ENCODE measurements at places on chromosomes 4 and X.

DNA sequence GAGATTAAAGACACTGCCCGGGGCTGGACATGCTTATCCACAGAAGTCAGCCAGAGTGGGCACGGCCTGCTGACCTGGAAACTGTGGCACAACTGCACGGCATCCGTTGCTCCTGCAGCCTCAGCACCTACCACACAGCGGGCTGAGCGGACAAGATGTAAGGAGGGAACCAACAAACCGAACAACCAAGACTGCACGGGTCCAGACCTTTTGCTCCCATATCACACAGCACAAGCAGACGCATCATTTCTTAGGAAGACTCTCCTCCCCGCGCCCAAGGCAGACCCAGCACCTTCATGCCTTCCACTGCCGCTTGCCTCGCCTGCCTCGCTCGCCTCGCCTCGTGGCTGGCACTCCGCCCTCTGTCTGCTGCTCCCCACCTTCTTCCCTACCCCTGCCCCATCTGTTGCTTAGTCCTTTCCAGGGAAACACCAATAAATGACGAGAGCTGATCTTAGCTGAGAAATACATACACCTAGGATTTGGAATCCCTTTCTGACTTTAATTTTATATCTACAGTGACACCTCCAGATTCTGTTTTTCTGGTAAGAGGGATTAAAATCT is 79.0 kb downstream of the AFAP1 start:
- no peak for DNase-seq

- DNase-seq: no peak
These were observed 11.1 kb upstream of the RPL39 start for GRCh38 chrX:119802546-119802945.

GRCh38 chr4:7347981-7348380 is 86.7 kb downstream of the PSAPL1 start:
- DNase-seq: no peak

DNA sequence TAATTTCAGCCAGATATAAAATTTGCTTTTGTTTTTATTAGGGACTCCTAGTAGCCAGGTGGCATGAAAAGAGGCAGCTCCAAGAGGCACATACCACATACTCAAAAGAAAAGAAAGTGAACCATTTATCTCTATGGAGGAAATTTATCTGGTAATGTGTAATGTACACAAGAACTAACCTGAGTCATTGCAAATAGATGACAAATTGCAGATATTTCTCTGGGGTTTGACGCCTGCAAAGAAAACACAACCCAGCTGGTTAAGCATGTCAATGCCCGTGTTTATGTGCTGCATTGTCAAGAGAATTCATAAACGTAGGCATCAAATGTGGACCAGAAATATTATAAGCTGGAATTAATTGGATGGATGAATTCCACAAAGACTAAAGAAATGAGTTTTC is 46.9 kb upstream of the PHKA2 start:
- no peak for DNase-seq

GRCh38 chrX:18377796-18378195 is 23.3 kb upstream of the SCML2 start:
- peak; percentile 21 for DNase-seq

GRCh38 chr4:156633847-156634246 is 337.8 kb downstream of the PDGFC start:
- DNase-seq: no peak

DNA sequence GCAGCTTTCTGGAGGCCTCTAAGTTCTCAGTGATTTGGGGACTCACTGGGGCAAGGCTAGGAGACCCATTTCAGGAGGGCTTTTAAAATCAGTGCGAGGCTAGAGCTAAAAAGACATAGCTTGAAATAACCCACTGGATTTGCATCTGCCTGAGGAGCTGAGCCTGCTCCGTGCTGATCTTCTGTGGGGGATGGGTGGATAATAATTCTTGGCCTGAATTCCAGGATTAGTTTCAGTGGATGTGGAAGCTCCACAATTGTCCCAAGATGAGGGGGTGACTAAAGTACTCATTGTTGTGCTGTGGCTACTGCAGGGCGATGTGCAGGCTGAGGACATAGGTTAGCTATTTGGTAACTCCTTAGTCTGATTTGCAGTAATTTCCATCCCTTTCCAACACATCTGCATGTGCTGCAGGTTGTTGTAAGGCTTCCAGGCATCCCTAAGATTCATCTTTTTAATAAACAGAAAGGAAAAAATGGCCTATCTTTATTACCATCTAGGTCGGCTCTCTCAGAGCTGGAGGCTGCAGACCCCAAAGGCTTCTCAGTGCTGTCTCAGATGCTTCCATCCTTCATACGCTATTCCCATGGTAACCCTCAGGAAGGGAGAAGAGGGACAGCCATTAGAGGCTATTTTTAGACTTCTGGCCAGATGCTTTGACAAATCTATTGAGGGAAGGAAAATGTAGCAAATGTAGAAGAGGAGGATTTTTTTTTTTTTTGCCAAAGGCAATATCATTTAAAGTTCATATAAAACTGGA is 63.4 kb downstream of the GRXCR1 start:
- no peak for DNase-seq

GRCh38 chr4:154707877-154708276 is 35.9 kb upstream of the LRAT start:
- DNase-seq: peak; percentile 7

GRCh38 chr4:83947830-83948193 is 411.9 kb downstream of the GPAT3 start:
- no peak for DNase-seq

GRCh38 chr4:4950561-4951290 is 68.5 kb downstream of the CYTL1 start:
- no peak for DNase-seq

DNA sequence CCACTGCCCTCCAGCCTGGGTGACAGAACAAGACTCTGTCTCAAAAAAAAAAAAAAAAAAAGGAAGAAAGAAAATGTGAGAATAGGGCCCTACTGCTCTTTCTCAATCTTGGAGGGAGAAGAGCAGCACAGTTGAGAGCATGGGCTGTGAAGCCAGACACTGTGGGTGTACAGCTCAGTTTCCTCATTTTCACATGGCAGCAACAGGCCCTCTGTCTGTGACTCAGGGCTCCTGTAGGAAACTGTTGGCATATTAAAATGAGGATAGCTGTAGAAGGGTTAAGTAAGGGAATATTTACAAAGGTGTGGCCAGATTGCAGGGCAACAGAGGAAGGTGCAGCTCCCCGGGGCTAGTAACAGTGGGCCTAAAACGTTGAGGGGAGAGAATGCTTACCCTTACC is 3.4 kb downstream of the AKAP14 start:
- no peak for DNase-seq

- no peak for DNase-seq
These were observed 113.2 kb downstream of the USP9X start for GRCh38 chrX:41198410-41198809.

GRCh38 chr4:147009875-147010274 is 64.2 kb upstream of the TTC29 start:
- no peak for DNase-seq

DNA sequence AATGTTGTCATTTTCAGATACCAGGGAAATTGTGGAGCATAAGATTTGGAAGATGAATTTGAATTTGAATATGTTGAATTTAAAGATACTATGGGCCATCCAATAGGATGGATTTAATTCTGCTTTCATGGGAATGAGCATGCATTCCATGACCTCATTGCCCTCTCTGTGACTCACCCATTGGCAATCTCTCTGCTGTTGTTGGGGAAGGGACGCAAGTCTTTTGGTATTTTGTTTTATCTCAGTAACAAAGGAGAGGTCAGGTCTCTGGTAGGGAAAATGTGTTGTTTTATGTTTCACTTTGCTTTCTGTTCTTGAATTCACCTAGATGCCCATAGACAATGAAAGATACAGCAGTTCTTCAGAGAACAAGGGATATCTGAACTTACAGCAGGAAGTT is 42.1 kb upstream of the MAGEA4 start:
- no peak for DNase-seq

DNA sequence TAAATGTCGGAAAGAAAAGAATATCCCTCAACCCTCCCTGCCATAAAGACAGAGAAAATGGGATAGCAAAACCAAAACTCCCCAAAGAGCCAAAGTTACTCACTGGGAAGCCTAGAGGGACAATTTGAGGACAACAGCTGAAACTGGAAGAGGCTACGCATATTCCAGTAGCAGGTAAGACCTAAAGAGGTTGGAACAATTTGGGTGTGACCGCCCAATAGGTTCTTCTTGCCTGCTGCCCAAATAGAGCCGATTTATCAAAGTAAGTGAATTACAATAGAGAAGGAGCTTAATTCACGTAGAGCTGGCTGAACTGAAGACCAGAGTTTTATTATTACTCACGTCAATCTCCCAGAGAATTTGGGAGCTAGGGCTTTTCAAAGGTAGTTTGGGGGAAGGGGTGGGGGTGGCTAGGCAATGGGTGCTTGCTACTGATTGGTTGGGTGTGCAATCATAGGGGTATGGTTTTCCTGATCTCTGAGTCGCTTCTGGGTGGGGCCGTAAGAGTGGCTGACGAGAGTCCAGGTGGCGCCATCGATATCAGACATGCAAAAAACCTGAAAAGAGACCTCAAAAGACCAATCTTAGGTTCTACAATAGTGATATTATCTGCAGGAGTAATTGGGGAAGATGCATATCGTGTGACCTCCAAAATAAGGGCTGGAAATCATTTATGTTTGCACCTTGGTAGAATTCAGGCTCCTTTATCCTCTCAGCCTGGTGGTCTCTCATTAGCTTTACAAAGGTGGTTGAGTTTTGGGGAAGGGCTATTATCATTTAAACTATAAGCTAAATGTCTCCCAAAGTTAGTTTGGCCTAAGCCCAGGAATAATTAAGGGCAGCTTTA is 39.0 kb upstream of the SLC7A3 start:
- no peak for DNase-seq

- no peak for DNase-seq
These were observed 2.5 kb upstream of the GABRE start for GRCh38 chrX:151977009-151977408.

DNA sequence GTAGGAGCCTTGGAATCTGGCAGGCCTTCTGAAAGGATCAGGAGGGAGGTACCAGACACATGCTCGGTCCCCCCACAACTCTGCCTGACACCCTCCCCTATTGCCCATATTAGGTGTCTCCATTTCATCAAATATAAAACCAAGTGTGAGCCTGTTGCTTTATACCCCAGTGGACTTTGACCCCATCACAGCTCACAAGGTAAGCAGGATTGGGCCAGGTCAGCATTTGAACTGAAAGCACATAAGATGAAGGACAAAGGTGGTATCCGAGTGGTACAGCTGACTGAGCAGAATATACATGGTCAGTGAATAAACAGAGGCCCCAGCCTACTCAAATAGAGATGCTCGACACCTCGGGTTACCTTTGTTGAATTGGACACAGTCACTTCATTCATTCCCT is 20.0 kb downstream of the SLC25A43 start:
- DNase-seq: no peak

- DNase-seq: no peak
These were observed 230.1 kb upstream of the ARSJ start for GRCh38 chr4:114209584-114209983.

DNA sequence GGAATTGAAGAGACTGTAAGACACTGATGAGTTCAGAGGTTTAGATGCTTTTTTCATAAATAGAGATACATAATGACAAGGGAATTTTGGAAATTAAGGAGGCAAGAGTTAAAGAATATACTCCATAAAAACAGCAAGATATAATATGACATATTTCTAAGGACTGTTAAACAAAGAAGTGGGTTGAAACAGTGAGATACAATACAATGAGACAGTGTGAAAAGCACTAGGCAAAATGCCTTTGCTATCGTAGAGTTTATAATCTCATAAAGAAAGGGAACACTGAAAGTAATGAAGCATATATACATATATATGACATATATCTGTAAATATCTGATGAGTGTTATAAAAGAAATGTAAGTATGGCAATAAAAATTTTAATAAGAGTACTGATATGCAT is 1496.2 kb downstream of the TECRL start:
- no peak for DNase-seq

- no peak for DNase-seq
These were observed 51.8 kb downstream of the GBA3 start for GRCh38 chr4:22744478-22745062.

- no peak for DNase-seq
These were observed 131.1 kb upstream of the STIM2 start for GRCh38 chr4:26729547-26729946.

GRCh38 chr4:137283737-137284136 is 248.6 kb downstream of the PCDH18 start:
- peak; percentile 0 for DNase-seq

DNA sequence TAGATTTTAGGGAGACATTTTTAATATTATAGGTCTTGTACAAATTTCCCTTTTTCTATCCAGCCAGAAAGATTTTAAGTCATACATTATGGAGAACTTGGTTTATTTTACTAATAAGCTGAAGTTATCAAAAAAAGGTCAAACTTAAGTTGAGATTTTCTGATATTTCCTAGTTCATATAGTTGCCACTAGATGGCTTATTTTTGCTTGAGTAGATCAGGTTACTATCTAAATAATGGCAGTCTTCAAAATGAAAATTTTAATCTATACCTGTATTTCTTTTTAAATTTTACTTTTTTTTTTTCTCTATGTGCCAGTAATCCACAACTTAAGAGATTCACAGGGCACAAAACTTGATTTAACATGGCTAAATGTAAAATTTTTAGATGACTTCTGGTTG is 52.3 kb downstream of the USP9X start:
- DNase-seq: no peak

- DNase-seq: no peak
These were observed 1039.3 kb downstream of the STPG2 start for GRCh38 chr4:97104006-97104405.

DNA sequence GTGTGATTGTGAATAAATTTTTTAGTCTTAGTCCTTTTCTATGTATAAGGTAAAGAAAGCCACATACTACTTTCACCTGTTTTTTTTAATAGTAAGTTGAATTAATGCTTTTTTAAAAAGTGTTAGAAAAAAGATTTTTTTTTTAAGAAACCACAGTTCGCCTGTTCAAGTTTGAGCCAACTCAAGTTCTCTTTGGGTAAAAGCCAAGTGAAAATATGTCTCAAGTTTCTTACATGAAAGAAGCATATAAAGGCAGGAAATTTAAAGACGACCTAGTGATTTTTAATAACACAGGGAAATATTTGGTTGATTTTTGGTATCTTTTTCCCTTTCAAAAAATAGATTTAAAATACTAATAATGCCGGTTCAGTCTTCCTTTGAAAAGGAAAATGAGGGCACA is 369.9 kb upstream of the NR3C2 start:
- DNase-seq: no peak

GRCh38 chr4:102807345-102807744 is 20.0 kb downstream of the UBE2D3 start:
- no peak for DNase-seq

- no peak for DNase-seq
These were observed 5.6 kb downstream of the TMEM33 start for GRCh38 chr4:41940834-41941233.

DNA sequence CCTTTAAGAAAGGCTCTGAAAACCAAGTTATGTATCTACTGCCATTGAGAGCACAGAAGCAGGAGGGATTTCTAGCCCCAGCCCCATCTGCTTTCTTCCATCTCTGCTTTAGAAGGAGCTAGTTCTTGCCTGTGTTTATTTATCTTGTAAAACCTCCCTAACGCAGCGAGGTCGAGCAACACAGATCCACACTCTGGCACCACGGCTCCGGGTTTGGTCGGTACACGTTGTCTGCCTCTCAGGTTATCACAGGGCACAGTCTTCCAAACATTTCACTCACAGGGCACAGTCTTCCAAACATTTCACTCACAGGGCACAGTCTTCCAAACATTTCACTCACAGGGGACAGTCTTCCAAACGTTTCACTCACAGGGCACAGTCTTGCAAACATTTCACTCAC is 69.7 kb upstream of the TLR3 start:
- no peak for DNase-seq
